Left ventricle myocardium inferior (tissue), 1 donor: ENCODE measurements at places on chromosomes 6 and 20. TPM values are rescaled to one million over a fixed set of nuclear protein-coding genes. Genes with fewer than 3 reads are reported as not detected.

GRCh38 chr20:8924539-8924938 lies 144.3 kb upstream of the PLCB4 start:
- no peak for DNase-seq

FHL5 gene
- total RNA-seq, result 5.3 TPM

RSPH9 gene
- 0.08 TPM for total RNA-seq

- no peak for DNase-seq
Observed at GRCh38 chr6:53282741-53283140, 66.0 kb downstream of the ELOVL5 start.

DNA sequence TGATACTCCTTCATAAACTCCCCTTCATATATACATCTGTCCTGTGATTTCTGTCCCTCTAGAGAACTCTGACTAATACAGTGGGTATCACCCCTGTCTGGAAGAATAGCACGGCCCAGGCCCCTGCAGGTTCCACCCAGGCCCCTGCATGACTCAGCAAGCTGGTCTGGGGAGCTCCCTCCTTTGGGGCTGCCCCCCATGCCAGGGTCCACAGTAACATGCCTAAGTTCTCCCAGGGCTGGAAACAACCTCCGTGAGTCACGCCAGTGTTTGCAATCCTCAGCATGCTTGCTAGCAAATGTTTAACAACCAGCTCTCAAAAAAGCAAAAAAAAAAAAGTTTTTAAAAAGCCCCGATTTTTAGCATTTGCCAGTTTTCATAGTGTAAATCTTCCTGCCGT lies 134.3 kb upstream of the CDH4 start:
- no peak for DNase-seq

CYP24A1 gene
- total RNA-seq, result not detected

PXDC1 gene
- 25.2 TPM for total RNA-seq

MTFR2 gene
- total RNA-seq, result 0.52 TPM

- no peak for DNase-seq
Observed at GRCh38 chr20:51712501-51713212, 55.5 kb downstream of the ATP9A start.

SGK2 gene
- 0.30 TPM for total RNA-seq

ULBP2 gene
- total RNA-seq, result 0.93 TPM

THEMIS gene
- total RNA-seq, result 0.22 TPM

ADGRF1 gene
- total RNA-seq, result not detected

- DNase-seq, result no peak
Observed at GRCh38 chr6:93424303-93425064, 5.1 kb upstream of the EPHA7 start.

DNA sequence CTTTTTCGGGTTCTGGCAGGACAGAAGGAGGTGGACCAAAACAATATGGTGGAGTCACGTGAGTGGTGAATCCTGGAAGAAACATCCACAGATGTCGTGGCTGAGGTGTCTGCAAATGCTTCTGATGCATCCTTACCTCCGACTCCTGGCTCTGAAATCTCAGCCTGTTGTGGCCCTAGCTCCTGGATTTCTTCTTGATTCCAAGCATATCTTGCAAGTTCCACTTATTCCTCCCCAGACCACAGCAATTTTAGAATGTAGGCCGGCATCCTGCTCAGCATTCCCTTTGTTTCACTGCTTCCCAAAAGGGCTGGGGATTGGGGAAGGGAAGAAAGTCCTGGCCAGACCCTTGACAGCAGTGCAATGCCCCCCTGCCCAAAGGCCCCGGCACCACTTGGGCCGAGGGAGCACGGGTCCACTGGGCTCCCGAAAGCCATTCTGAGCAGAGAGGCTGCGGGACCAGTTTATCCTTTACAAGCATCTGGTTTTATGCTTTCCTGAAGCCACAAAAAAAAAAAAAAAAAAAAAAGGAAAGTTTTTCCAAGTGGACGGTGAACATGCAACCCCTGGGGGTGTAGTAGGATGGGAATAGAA lies 200.9 kb upstream of the RNF24 start:
- no peak for DNase-seq

DNA sequence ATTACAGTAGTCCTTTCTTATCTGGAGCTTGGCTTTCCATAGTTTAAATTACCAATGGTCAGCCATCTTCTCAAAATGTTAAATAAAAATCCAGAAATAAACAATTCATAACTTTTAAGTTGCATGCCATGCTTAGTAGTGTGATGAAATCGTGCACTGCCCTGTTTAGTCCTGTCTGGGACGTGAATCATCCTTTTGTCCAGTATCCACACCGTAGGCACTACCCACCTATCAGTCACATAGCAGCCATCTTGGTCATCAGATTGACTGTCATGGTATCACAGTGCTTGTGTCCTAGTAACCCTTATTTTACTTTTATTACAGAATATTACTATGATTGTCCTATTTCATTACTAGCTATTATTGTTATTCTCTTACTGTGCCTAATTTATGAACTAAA lies 924.1 kb downstream of the EYS start:
- DNase-seq, result no peak

HDGFL1 gene
- not detected for total RNA-seq

GRCh38 chr6:148818939-148819575 lies 72.2 kb downstream of the UST start:
- no peak for DNase-seq

GRCh38 chr20:31712564-31713311 lies 9.9 kb downstream of the BCL2L1 start:
- DNase-seq, result peak; percentile 87

PHACTR3 gene
- 4.3 TPM for total RNA-seq

- no peak for DNase-seq
Observed at GRCh38 chr6:168819546-168819945, 378.6 kb downstream of the SMOC2 start.

- DNase-seq, result no peak
Observed at GRCh38 chr6:138821519-138821918, 25.6 kb downstream of the ECT2L start.

DNA sequence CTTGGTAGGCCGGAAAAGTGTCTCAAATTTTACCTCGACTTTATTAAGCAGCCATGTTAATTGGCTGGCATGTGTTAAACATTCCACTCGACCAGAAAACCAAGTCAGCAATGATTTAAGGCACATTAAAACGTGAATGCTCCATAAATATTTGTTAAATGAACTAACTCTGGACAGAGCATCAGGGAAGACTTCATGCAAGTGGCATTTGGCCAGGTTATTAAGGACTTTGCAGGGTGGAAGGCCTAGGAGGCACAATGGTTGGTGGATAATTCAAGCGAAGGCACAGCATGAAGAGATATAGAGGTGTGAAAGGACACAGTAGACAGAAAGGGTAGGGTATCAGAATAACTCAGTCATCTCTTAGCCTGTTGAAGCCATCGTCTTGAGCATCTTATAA lies 23.0 kb downstream of the ELOVL5 start:
- DNase-seq, result no peak

- DNase-seq, result no peak
Observed at GRCh38 chr6:73722318-73723060, 26.5 kb downstream of the CD109 start.

DNA sequence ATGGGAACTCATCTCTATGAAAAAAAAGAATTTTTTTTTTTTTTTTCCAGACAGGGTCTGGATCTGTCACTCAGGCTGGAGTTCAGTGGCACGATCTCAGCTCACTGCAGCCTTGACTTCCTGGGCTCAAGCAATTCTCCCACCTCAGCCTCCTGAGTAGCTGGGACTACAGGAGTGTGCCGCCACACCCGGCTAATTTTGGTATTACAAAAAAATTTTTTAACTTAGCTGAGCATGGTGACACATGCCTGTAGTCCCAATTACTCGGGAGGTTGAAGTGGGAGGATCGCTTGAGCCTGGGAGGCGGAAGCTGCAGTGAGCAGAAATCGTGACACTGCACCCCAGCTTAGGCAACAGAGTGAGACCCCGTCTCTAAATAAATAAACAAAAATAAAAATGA lies 7.5 kb downstream of the DEF6 start:
- no peak for DNase-seq

- peak; percentile 27 for DNase-seq
Observed at GRCh38 chr6:13710552-13711323, 897 bp downstream of the RANBP9 start.

DNA sequence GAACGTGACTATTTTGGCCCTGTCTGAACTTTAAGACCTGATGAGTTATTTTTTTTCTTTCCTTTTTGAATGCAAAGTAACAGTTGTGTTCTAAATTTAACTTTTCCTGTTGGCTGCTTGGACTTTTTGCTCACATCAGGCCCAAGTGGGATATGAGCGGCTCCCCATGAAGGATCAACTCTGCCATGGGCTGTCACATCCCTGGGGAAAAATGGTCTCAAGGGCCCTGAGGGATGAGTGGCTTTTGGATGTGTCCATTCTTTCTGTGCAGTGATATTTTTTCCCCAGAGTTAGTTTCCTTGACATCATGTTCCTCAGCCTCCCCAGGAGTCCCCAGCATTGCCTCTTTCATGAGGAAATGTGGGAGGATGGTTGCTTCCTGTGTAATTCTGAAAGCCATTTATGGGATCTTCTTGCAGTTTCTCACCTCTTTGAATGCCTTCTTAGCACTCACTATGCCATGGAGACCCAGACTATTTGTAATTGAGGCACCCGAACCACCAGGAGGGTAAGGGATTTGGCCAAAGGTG lies 92.5 kb downstream of the SLC24A3 start:
- DNase-seq, result no peak

TDRD6 gene
- total RNA-seq, result 0.36 TPM

DNA sequence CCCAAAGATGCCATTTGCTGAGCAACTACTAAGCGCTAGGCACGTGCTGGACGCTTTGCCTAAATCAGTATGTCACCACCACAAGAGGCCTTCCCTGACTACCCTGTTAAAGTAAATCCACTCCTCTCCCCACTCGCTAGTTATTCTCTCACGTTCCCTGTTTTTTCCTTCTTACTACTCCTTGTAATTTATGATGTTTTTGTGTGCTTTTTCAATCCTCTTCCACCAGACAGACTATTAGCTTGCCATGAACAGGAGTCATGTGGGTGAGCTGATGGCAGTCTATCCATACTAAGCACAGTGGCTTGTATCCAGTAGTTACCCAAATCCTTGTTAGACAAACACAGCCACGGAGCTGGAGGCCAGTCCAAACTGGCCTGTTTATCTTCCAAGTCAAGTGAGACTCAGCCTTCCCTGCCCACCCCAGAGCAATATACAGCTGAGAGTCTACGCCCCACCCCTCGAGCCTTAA lies 41.2 kb downstream of the C6orf132 start:
- DNase-seq, result no peak

DNA sequence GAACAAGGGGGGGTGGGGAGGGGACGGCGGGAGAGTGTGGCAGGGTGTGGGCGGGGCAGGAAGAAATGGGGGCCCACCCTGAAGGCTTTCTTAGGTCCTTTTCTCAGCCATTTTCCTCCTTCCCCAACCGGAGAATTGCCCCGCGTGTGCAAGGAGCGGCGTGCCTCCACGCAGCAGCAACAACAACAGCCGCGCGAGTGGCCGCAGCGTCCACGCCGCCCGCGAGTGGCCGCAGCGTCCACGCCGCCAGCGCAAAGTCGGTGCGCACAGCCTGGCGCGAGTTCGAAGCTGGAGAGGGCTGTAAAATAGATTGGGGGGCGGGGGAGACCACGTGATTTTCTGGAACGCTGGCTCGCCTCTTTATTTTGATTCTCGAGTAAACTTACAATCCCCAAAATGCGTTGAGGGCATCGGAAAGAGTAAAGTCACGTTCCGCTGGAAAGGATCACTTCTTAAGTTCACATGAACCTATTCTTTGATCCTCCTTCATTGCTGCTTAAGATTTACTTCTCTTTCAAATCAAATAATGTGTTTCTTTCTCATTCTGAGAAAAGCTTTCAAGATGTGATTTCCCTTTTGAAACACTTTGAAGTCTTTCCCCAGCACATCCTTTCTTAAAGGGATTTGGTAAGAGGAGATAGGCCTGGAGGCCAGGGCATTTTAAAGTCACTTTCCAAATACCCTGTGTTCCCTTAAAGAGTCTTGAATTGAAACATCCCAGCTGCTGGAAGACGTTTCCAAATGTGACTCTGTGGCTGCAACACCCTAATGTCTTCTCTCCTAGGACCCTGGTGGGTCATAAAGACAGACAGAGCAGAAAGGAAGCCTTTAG lies 66.7 kb upstream of the ZNF217 start:
- DNase-seq, result no peak

DNA sequence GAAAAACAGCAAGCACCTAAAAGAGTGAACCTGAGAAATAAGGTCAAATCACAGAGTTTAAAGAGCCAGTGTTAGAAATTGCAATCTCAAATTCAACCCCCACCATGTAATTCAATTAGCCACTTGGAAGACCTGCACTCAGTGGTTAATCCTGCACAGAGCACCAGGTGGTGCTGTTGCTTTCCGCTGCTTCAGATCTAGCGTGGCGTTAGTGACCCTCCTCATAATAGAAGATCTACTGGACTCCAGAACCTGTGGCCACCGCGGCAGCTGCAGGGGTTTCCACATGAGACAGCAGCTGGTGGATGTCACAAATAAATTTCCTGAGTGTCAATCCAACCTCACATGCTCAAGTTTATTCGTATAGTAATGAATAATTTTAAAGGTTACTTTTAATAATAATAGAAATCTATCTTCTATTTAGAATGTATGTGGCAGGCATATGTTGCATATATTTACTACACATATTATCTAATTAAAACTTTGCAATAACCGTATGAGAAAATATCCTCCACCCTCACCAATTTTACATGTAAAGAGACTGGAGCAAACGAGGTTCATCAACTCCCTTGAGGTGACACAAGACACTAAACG lies 84.4 kb downstream of the SYNE1 start:
- DNase-seq, result peak; percentile 57

NKX2-2 gene
- not detected for total RNA-seq

DNA sequence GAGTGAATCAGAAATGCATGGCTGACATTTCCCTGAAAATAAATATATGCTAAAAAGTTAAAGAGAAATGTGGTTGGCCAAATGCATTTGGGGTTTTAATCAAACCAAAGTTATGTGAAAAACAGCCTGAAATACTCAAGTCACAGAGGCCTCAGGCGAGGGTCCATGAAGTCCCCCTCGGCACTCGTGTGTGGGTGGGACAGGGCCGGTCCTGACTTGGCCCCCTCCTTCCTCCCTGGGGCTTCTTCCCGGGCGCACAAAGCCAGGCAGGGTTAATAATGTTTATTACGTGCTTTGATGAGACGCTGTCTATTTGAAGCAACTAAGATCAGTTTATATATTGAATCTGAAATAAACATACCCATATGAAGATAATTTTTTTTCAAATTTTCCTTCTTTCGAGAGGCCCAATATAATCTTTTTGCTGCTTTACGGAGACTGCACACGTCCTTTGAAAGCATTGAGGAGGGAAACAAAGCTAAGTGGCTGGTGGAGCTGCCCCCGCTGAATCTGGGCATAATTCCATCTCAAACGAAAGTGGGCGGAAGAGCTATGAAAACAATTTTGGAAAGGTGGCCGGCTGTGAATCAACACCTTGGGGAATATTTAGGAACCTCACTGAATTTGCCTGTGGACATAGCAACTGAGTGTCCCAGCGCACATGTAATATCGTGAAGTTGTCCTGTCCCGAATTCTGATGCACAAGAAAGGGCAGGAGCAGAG lies 55.8 kb upstream of the SMOC2 start:
- DNase-seq, result no peak

DNA sequence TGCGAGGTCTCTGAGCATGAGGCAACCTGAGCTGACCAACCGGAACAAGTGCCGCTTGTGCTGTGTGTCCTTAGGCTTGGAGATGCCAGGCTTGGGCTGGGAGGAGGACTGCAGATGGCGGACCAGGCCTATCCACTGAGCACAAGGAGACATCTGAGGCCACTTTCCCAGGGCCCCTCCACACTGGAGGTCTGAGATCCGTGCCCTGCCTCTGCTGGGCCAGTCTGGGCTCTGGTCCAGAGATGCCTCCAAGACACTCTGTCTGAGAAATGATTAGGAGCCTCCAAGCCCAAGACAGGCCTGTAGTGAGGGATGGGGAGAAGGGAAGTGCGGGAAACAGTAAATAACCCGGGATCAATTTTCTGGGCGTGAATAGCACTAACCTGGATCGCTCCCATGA lies 3.0 kb upstream of the MLN start:
- DNase-seq, result no peak

GRCh38 chr20:56755201-56755600 lies 126.1 kb downstream of the TFAP2C start:
- no peak for DNase-seq
